Stimulated activated CD8-positive, alpha-beta memory T cell treated with anti-CD3 and anti-CD28 coated beads, Interleukin-4, amount 100 ng/mL, for 4 hours (primary cell): ENCODE measurements at places on chromosomes 2 and 18.

DNA sequence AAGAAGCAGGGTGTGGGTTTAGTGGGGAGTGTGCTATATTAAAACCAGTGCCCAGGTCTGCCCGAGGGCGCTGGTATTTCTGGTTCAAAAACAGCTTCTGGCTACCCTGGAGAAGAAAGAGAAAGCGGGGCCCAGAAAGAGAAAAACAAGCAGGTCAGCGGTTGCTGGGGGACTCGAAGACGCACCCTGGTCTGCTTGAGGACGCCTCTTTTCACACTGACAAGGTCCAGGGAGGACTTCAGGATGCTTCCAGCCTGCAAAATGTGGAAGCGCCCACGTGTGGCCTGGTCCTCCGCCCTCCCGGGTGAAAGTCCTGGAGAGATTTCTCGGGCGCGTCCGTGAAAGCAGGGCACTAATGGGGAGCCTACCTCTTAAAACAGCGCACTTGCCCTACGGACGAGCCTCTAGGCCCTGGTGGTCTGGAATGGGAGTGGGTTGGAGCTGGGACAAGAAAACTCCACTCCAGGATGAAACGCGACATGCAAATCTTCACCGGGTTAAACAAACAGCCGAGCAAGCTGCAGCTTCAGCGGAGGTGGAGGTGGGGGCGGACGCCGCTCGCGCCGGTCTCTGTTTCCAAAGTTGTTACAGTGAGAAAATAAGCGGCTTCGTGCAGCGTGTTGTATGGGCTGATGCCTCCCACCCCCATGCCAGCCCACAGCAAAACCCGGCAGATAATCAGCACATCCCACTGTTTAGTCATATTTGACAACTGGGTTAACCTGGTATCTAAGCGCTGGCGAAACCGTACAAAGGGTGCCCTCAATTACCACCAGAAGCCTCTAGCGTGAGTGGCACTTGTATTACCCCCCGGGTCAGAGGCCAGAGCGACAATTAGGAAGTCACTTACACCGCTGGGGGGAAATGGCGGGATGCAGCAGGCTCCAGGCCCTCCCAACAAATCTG, 1.1 kb upstream of the SP9 start:
- DNase-seq = no peak

DNA sequence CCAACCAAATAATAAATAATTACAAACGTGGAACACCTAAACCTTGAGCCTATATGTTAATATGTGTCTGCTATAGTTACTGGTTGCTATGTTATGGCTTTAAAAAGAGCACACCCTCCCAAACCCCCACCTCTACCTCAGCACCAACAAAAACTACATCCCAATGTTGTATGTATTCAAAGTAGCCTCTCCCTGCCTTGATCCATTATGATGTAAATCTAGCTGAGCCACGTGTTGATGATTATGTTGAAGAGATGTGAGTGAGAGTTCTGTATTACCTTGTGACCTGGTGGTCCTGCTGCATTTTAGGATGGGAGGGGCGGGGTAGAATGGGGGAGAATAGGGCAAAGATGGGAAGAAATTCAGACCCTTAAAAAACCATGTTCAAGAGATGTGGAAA, 4.8 kb downstream of the MFSD6 start:
- DNase-seq = no peak

GRCh38 chr2:197256547-197257170, 53.9 kb downstream of the ANKRD44 start:
- DNase-seq = no peak

- no peak for DNase-seq
Observed at GRCh38 chr18:67550872-67551520, 34.5 kb upstream of the DSEL start.

- DNase-seq = no peak
Observed at GRCh38 chr18:22800551-22800951, 132.6 kb upstream of the RBBP8 start.

DNA sequence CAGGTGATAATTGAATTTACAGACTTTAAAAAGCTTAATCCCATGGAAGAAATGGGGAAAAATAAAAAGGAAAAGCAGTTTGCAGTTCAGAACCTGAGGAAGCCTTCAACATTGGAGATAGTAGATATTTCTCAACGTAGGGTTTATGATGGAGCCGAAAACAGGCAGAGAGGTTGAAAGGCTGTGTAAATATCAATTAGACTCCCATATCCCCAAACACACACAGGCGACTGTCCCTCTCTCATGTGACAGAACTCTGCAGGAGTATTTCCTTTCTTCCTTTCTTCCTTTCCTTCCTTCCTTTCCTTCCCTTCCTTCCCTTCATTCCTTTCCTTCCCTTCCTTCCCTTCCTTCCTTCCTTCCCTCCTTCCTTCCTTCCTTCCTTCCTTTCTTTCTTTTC, 406.5 kb downstream of the LPIN1 start:
- no peak for DNase-seq

DNA sequence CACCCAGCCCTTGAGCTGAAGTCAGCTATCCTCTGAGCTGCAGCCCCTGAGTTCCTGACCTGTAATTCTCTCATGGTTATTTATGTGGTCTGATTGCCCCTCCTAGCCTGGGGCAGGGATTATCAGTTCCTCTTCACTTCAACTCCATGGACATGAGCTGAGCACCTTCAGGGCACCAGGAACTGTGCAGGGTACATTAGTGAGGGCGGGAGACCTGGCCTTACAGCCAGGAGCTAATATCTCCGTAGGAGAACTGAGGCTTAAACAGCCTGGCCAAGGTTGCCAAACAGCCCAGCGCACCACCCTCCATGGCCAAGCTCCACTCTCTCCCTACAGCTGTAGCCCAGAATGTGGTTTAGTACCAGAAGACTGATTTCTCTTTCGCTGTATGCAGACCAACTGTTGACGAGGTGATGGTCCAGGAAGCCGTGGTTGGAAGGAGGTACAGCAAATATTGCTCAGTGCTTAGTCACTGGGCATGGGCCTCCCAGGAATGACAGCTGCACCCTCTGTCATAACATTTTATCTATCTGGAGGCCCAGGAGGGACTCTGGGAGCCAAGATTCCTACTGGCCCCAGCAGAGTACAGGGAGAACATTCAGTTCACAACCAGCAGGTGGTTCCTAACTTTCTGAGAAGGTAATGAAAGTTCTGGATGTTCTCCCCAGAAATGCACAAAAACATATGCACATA, 228.7 kb upstream of the SIX2 start:
- no peak for DNase-seq

DNA sequence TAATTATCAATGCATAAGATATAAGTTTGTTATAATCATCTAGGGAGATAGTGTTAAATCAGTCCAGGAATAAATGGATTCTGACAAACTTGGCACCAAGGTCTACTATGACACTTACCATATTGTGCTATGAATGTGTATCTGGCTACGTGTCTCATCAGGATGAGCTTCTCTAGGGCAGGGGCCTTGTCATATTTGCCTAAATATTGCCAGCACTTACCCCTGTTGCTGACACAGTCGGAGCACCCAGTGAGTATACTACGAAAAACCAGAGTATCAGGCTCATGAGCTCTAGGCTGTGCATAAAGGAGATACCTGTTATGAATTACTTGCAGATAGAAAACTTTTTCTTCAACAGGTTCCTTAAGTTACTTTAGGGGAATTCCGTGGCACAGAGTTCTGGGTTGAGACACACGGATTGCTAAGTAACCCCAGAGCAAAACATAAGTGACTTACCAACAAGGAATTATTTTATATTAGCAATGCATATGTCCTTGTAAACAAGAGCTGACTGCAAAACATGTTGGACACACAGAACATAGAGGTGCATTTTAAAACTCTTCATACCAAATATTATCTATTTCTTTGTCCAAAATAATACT, 7.7 kb upstream of the TTC39C start:
- no peak for DNase-seq

DNA sequence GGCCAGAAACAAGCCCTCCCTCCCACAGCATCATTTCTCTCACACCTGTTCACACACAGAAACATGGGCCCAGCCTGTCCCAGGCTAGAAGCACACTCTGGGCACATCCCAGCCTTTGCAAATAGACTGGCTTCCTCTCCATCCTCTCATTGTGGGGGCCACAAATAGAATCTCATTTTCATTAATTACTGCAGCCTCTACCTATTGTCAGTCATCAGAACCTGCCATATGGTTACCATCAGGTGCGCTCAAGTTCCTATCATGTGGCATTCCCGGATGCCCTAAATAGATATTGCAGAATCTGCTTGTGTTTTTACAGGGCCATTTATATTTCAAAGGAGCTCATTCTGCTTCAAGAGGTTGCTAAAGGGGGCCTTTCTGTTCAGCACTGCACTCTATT, 460.7 kb downstream of the BCL11A start:
- no peak for DNase-seq

DNA sequence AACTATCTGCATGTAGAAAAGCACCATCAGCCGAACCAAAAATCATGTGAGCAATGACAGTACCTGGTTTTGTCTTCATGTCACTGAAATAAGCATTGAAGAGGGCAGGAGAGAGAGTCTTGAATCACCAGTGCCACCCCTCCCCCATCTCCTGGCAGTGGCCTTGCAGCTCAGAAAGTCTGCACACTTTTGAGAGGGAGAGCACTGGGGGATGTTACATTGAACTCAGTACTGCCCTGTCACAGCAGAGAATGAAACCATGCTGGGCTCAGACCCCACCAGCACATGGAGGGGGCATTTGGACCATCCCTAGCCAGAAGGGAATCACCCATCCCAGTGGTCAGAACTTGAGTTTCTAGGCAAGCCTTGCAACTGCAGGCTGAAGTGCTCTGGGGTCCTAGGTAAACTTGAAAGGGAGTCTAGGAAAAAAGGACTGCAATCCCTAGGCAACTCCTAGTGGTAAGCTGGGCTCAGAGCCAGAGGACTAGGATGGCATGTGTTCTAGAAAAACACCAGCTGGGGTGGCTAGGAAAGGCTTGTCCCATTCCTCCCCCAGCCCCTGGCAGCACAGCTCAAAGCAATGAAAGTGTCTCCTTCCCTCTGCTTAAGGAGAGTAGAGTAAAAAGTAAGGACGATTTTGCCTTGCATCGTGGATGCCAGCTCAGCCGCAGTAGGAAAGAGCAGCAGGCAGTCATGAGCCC, 259.9 kb upstream of the MYT1L start:
- no peak for DNase-seq

DNA sequence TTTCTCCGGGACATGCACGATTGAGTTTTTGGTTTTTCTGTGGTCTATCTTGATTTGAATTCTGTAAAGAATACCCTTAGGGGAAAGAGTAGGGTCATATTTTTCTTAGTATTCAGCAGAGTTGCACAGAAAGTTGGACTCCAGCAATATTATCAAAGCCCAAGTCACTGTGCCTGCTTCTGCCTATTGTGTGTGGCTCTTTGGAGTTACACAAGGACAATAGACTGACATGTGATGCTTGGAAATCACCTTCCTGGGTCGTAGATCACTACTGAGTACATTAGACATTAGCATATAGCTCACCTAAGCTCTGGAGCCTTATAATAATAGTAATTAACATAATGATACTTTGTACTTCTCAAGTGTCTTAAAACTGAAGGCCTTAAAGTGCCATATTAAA, 238.8 kb upstream of the FOSL2 start:
- DNase-seq = no peak

DNA sequence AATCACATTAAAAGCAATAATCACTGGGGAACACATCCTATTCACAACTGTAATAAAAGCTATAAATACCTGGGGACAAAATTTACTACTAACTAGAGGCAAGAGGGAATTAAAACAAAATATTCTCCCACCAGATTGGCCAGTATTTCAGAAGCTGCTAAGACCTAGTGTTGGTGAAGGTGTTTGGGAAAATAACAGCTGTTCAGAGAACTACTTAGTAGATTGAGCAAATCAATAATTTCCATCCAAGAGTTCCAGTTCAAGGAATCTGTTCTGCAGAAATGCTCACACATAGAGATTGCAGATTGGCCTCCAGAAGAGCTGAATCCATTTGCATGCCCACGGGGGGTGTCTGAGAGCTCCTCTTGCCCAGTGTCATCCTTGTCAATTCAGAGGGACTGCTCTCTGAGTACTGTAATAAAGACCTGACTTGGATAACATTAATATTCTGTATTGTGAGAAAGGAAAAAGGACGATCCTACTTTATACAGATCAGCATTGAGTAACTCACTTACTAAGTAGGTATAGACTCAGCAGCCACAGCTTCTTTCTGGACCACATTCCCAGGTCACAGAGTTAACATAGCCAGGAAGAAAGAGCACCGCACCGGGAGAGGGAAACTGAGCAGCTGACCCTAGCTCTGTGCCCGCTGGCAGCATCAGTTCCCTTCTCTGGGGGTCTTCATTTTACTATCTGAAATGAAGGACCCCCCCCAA, 5.6 kb downstream of the TUBB6 start:
- DNase-seq = no peak

GRCh38 chr2:219571311-219572236, at the start of gene OBSL1:
TSS of gene OBSL1 (minus strand) at chr2:219571539. CDS start at chr2:219571232, 307 bp downstream.
- no peak for DNase-seq

- no peak for DNase-seq
Observed at GRCh38 chr2:23507267-23508065, 122.5 kb downstream of the KLHL29 start.

GRCh38 chr18:43744960-43745745, 467.9 kb upstream of the SYT4 start:
- no peak for DNase-seq

DNA sequence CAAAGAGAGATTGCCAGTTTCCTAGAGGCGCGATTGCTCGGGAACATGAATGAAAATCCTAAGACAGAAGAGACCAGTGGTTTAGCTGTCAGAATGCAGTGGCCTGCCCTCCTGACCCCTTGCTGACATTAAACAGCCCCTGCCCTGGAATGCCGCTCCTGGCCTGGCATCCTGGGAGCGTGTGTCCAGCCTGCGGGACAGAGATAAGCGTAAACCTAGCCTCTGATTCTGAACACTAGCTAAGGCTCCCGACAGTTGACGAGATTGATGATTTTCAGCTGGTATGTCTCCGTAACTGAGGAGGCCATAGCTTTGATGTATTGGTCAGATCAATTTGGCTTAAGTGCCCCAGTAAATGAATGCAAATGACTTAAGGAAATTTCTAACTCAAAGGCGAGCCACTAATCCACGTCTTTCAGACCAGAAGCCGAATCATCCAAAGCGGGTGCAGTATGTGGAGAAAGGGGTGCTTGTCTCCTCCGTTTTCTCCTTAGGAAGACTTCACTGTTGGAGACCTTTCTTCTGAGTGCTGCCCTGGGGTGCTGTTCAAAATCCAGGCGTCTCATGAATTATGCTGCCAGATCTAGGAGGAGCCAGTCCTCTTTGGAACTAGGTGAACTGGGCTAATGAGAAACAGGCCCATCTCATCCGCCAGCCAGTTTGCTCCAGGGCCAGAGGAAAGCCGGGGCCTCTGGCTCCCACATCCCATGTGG, 142.5 kb upstream of the L3MBTL4 start:
- DNase-seq = no peak

DNA sequence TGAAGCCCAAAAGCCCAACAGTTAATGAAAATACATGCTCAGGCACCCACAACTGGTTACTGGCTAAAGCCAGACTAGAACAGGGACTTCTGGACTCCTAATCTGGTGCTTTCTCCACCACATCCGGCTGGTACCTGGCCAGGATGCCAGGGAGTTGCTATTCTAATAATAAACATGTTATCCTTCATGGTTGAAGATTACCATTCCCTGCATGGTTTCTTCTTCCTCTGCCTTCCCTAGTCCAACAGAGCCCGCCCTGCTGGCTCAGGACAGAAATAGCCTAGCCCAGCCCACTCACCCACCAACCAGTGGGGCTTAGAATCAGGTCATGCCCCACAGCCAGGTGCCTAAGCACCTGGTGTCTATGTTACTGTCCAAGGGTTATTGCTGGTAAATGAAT, 184.2 kb downstream of the TMEM247 start:
- no peak for DNase-seq
